ENCODE measurements at places on chromosomes 1 and 21.

DNA sequence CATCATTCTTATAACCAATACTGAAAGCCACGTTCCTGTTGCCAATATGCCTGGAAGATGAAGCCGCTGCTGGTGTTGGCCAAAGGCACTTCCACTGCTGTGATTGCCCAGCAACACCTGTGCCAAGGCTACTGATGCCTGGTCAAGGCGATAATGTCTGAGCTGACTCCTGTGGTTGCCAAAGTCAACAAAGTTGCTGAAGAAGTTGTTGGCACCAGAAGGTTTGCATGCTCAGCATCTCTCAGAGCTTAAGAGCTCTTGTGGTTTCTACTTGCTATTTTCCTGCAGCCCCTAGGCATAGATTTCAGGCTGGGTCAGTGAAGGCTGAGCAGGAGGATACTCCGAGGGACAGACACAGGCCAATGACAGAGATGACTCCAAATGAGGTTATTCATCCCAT, 63.4 kb upstream of the RAB3GAP2 start:
- DNase-seq = no peak

- DNase-seq = no peak
Observed at GRCh38 chr1:222163895-222164294, 384.0 kb downstream of the HHIPL2 start.

DNA sequence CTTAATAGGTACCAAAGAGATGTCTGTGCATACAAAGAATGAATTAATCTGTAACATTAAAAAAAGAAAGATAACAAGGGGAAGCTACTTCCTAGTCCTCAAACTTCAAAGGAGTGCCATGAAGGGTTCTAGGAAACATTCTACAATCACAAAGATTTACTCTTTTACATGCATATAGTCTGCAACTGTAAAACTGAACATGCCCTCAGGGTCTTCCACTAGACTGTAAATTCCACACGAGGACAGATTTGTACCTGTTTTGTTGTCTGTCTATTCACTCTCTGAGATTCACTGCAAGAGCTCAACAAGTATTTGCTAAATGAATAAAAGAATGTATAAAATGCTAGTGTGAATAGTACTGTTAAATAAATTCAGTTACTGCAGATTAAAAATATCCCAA, 4.4 kb downstream of the JAK1 start:
- DNase-seq = no peak

- DNase-seq = no peak
Observed at GRCh38 chr1:84264961-84265360, 36.5 kb upstream of the SAMD13 start.

Data from CD4-positive, alpha-beta T cell treated with Interleukin-15 for 4 hours (primary cell).